ENCODE measurements at places on chromosomes 11 and 22.

GRCh38 chr11:109998921-109999320 lies 94.3 kb upstream of the ZC3H12C start:
- DNase-seq = no peak

DNA sequence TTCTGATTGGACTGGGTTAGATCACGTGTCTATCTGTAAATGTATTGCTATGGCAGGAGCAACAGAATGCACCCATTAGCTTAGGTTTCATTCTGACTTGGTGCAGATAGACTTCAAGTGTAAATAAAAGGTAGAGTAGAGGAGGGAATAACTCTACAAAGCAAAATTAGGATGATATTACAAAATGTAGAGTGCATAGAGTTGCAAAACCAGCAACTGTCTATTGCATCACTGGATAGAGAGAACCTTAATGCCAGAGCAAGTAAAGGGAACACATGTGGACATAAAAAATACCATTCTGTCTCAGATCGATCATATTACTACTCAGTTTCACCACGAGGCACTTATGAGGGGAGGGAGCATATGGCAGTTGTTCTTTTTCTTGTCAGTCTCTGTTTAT lies 22.0 kb upstream of the CAT start:
- no peak for DNase-seq

GRCh38 chr22:19691721-19692341 lies 22.5 kb upstream of the SEPTIN5 start:
- DNase-seq = no peak

DNA sequence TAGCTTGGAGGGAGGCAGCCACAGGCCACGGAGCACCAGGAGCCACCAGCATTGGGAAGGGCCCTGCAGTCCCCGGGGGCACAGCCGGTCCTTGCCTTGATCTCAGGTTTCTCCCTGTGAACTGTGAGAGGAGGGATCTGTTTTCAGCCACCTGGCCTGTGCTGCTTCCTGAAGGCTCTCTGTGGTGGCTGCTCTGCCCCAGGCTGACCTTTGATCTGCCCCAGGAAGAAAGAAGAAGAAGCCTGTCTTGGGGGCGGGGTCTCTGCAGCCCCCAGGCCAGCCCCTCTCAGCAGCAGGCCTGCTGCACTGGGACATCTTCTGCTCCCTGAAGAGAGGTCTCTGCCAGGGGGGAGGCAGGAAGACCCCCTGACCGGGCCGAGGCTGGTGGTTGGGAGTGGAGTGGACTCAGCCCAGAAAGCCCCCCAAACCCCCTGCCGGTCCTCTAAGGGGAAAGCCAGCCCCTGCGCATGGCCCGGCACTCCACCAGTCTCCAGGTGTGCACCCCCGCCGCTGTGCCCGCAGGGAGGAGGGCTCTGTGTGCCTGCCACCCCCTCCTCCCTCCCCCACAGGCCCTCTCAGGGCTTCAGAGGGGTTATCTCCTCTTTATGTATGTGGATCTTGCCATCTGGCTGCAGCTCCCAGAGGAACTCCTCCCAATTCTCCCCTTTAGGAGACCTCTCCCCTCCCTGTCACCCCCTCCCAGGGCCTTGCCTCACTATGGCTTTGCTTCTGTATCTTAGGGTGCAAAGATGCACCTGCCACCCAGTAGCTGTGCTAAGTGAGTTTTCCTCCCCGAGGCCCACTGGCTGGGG lies 675.3 kb downstream of the BRD1 start:
- DNase-seq = no peak

- DNase-seq = no peak
Measured at GRCh38 chr11:2453436-2453835, 8.6 kb downstream of the KCNQ1 start.

GRCh38 chr22:32685512-32685911 lies 116.0 kb upstream of the TIMP3 start:
- DNase-seq = no peak
